Stimulated activated CD8-positive, alpha-beta memory T cell treated with anti-CD3 and anti-CD28 coated beads, Interleukin-7, amount 100 ng/mL, for 48 hours (primary cell): ENCODE measurements at places on chromosomes 5 and 9.

GRCh38 chr5:6181147-6181729, 197.1 kb downstream of the MED10 start:
- DNase-seq, result no peak

- DNase-seq, result no peak
Observed at GRCh38 chr9:108468364-108468763, 387.4 kb downstream of the ACTL7B start.

DNA sequence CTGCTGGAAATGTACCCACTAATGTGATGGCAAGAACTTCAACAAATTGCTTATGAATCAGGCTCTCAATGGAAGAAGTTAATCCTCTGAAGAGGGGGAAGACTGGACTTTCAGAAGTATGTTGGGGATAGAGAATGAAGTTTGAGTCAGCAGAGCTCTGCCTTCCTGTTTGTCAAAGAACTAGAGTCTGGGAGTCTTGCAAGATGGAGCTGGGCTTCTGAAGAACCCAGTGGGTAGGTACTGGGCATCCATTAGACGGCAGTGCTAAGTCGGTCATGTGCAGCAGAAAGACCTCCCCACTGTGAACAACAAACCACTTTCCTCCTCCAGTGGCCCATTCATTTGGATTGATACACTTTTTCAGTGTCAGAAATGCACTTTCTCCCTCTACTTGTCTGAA, 34.6 kb downstream of the OTULIN start:
- DNase-seq, result no peak

GRCh38 chr9:14119694-14120514, 194.0 kb downstream of the NFIB start:
- no peak for DNase-seq

DNA sequence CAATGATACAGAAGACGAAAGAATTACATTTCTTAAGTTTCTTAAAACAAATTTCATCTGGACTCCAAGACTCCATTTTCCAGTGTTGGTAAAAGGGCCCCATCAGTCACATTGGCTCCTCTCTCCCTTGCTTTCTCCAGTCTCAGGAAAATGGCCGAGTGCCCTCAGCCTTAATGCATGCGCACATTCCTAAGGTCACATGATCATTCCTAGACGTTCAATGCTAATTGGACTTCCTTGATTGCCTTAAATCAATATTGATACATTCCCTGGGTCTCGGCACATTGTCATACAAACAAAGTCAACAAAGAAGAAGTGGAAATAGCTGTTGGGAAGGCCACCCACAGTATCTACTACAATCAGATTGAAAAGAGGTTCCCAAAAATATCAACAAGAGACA, 413.6 kb upstream of the GRAMD2B start:
- no peak for DNase-seq

DNA sequence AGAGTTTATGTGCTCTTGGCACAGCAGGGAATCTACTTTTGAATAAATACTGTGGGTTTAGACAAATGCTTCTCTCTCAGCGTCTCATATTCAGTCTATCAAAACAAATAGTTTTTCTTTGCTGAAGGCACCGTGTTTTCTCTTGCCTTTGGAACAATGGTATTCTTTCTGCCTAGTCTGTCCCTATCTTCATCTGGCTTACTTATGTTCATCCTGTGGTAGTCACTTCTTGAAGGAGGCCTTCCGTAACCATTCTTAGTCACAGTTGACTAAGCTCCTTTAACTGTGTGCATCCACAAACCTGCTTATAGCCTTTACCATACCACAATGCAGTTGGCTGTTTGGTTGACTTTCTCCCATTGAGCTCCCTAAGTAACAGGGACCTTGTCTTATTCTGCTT, 45.9 kb downstream of the LARP1 start:
- no peak for DNase-seq

DNA sequence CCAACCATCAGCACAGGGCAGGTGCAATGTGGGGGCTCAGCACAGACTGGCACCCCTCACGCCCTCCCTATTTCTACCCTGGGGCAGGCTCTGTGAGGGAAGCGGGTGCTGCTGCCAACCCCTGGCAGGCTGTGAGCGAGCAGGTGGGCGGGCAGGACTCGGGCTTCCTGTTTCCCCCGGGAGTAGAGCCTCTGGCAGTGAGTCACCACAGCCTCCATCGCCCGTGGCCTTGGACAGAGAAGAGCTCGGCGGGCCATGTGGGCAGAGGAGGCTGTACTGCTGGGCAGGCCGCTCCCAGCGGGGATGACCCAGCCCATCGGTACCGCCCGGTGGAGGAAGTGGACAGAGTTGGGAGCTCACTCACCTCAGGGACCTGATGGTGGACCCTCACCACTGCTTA, 16.6 kb downstream of the KCNT1 start:
- no peak for DNase-seq

DNA sequence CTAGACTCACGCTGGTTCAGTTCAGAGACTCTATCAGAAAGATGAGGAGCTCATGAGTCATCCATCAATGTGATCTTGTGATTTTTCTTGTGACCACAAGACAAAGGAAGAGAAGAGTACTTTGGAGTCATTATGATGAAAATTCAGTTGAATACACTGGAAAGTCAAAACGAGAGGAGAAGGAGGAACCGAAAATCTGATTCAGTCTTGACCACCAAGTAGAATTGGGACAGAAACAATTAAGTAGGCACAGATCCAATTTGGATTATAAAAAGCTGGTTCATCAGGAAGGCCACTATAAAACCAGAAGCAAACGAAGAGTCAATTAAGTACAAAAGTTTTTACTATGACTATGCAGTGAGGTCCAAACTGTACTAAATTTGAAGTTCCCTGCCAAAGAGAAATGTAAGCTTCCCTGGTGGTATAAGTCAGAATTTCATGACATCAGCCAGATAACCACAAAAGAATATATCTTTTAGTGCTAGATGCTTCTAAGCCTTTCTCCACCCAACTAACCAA, 90.9 kb downstream of the THBS4 start:
- no peak for DNase-seq

DNA sequence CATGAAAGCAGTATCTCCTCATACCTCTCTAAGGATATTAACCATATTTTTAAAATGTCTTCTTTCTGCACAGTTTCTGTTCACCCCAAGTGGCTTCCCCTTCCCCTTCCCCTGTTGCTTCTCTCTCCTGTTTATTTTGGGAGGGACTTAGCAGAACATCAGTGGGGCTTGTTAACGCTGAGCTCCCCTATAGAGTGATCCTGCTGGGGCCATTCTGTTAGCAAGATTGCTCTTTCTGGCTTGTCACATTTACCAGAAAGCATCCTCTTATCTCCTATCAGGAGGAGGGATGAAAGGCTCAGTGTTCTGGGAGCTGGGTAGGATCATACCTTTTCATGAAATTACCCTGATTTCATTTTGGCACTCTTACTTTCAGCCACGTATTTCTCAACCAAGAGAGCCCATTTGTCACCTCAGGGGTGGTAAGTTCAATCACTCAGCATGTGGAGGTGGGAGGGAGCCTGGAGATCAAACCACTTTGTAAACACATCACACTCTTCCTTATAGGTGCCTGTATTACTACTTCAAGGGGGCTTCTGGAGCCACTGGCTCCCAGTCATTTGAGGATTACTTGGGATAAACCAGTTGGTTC, 16.7 kb downstream of the NXNL2 start:
- DNase-seq, result no peak

DNA sequence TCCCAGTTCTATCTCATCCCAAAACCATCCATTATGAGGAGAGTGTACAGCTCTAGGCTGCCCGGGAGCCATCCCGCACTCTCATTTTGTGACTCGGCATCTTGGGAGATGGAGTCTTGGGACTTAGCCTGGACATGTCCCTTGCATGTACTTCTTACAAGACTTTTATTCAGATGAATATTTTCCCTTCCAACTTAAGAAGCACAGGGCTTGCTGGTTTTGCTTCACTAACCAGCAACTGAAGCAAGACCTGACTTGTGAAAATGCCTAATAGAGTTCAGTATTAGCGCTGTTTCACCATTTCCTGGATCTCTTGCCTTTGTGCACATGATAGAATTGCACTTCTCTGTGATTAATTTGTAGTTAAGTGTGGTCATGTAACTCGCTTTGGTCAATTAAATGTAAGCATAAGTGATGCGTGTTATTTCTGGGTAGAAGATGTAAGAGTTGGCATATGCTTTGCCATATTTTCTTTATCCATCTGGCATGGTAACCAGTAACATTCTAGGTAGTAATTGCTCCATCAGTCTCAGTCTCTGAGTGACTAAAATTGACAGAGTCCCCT, 55.8 kb downstream of the PDCD1LG2 start:
- no peak for DNase-seq

- no peak for DNase-seq
Observed at GRCh38 chr5:28269978-28270377, 1231.6 kb upstream of the CDH9 start.

- DNase-seq, result no peak
Observed at GRCh38 chr9:107932601-107933000, 443.0 kb upstream of the KLF4 start.

DNA sequence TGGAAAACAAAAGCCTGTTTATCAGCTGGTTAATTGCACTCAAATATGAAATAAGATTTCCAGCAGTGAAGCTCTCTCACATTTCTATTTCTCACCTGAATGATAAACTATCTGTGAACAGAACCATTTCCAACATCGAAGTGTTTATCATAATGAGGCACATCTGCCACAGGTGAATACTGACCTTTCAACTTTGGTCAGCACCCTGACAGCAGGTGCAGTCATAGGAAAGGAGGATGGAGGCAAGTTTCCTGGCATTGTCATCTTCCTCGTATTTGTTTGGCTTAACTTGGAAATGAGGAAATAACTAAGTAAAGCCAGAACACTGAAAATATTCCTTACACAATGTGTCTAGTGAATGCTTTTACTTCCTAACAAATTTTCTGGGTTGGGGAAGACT, 716.4 kb downstream of the NR2F1-AS1 start:
- no peak for DNase-seq

- DNase-seq, result no peak
Observed at GRCh38 chr5:58918021-58918729, 335.3 kb downstream of the RAB3C start.
